ENCODE measurements at places on chromosomes 7 and 10.

- DNase-seq: no peak
Observed at GRCh38 chr7:54933643-54934042, 85.2 kb upstream of the EGFR start.

DNA sequence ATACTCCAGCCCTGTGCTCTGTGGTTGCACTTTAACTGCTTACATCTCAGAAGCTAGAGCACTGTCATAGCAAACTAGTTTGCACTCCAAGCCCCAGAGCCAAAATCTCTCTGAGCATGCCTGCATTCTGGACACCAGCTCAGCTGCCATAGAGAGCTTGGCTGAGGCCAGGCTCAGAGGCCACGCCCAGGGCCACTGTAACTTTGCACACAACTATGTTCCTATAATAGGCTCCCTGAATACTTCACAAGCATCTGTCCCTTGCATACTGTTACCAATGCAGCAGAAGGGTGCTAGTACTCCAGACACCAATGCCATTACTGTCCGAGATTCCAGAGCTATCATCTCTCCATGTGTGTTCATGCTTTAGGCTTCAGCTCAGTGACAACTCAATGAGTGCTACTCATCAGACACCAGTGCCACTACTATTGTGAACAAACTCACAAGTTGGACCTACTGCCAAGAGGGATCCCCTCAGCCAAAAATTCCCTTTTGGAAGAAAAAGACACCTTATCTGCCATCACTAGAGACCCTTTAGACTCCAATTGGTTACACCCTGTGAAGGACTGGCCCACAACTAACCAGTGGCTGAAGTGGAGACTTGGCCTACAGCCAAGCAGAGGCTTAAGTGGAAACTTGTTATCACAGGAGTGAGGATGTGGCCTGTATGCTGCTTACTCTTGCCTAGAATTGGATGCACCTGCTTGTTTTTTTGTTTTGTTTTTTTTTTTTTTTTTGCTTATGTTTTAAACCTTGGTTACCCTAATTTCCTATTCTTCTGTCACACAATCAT, 211.6 kb upstream of the MAGI2 start:
- no peak for DNase-seq

GRCh38 chr7:138625084-138625848, 75.9 kb downstream of the SVOPL start:
- no peak for DNase-seq

DNA sequence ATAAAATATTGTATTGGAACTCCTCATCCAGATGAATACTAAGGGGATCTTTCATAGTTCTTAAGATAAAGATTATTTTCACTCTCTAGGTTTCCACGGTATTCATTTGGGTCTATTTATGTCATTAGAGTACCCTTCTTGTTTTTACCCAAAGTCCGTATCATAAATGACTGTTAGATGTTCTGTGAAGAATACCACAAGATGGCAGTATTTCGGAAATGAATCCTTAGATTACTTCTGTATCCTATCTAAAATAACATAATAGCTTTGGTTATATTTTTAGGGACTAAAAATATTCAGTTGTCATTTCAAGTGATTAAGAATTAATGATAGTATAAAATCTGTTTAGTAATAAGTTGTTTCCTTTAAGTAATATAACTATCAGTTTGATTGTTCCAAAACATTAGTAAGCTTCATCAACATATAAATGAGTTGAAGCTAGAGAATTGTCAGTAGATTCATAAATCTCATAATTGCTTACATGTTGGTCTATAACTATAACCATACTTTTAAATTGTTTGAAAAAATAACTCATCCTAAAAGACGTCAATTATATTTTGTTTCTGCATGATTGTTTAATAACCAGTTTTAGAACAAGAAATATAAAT, 337.5 kb upstream of the KCND2 start:
- DNase-seq: no peak

DNA sequence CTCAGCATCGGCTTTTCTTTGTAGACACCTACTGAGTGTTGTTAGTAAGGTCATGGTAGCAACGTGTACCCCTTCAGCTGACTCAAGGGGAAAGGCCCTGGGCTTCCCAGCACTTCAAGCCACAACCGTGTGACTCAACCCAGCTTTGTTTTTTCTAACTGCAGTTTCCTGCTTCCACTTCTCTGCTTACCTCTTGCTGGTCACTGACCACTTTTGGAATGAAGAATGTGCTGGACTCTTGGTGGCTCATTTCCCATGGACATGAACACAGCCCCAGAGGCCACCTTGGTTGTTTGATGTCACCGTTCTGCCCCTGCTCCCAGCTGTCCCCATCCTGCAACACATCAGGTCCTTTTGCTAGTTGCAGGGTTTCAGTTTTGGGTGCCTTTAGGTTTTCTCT, 69.5 kb upstream of the ZNF438 start:
- DNase-seq: peak; percentile 73

DNA sequence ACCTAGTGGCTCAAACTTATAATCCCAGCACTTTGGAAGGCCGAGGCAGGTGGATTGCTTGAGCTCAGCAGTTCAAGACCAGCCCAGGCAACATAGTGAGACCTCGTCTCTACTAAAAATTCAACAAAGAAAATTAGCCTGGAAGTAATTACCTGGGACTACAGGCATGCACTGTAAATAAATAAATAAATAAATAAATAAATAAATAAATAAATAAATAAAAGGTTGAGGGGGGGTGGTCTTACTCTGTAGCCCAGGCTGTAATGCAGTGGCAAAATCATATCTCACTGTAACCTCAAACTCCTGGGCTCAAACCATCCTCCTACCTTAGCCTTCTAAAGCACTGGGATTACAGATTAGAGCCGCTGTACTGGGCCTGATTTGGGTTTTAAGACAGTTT, 50.5 kb downstream of the RALA start:
- DNase-seq: no peak

DNA sequence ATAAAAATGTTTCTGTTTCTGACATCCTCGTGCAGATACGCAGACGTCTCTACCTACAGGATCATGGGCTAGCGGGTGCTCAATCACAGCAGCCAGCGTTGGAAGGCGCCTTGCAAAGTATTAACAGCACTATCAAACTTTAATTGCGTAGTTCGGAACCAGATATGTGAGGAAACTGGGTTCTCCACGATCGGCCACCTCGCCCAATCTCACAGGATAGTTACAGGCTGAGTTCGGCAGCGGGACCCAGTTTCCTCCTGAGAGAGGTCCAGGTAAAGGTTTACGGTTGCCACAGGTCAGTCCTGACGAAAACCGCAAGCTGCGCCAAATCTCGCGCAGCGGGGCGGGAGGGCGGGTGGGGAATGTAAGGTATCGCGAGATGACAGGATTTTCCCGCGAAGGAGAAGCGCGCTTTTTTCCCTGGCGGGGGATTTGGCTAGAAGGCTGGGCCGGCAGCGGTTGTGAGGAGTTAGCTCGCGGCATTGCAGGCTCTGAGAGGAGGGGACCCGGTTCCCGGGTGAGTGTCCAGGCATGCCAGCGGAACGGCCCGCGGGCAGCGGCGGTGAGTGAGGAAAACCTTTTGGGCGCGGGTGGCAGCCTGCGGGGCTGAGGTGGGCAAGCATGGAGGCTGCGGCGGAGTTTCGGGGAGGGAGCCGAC, at the start of gene HELLS:
Gene HELLS, plus strand, starts transcription at position 398 of the 658 bp plus-strand sequence. Its CDS starts 134 bp downstream, at position 532.
- DNase-seq: peak; percentile 90

- DNase-seq: no peak
Observed at GRCh38 chr7:96708872-96709271, 774 bp downstream of the SEM1 start.

DNA sequence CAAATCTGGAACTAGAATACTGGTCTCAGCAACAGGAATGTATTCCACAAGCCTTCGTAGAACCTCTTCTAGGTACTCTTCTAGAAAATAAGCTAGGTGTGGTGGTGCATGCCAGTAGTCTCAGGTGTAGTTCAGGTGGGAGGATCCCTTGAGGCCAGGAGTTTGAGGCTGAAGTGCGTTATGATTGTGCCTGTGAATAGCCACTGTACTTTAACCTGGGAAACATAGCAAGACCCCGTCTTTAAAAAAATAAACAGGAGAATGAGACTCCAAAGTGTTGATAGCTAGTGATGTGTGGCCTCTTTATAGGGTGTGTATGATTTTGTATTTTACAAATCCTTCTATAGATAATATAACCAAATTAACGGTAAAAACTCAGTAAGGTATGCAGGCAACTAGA, 1.5 kb upstream of the ZNF775 start:
- no peak for DNase-seq

DNA sequence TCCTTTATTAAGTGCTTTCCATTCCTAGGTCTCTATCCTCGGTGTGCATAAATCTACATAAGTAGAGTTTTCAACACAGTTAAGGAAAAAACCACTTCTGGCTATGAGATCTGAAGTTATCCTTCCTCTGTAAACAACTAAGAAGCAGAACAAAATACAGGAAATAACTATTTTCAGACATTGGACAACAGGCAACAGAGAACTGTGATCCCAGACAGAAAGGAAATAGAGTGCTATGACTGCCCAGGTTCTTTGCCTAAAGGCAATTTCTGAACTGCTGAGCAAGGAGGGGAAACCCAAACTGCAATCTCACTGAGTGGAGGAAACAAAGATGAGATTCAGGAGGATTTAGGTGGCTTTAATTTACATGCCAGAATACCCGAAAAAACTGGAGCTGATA, 285.4 kb downstream of the SNX13 start:
- DNase-seq: no peak

GRCh38 chr10:78727728-78728127, 341.0 kb upstream of the ZMIZ1 start:
- DNase-seq: no peak

Measured in activated CD8-positive, alpha-beta memory T cell treated with anti-CD3 and anti-CD28 coated beads for 24 hours (primary cell).